Fibroblast of pulmonary artery (primary cell): ENCODE measurements at places on chromosomes 2 and 18.

DNA sequence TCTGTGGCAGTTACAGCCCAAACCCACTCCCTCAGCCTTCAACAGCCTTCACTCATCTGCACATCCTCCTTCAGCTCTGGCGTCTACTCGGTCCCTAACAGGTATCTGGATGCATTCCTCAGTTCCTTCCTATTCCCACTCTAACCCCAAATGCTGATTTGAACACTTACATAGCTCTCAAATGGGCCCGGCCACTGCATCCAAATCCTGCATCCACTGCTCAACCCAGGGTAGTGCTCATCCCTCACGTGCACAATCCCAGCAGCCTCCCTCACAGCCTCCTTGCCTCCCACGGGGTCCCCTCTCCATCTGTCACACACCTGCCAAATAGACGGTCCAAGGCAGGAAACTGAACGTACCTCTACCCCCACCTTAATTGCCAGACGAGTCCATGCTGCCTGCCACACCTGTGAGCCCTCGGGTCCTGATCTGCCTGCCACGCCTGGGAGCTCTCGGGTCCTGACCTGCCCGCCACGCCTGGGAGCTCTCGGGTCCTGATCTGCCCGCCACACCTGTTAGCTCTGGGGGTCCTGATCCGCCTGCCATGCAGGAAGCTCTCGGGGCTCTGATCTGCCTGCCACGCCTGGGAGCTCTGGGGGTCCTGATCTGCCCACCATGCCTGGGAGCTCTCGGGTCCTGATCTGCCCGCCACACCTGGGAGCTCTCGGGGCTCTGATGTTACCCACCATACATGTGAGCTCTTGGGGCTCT, 9.9 kb downstream of the OR6B3 start:
- DNase-seq = no peak

GRCh38 chr2:134912361-134912760, 6.3 kb upstream of the CCNT2 start:
- peak; percentile 45 for DNase-seq

- DNase-seq = no peak
These were observed 30.0 kb downstream of the CTLA4 start for GRCh38 chr2:203897544-203897943.

DNA sequence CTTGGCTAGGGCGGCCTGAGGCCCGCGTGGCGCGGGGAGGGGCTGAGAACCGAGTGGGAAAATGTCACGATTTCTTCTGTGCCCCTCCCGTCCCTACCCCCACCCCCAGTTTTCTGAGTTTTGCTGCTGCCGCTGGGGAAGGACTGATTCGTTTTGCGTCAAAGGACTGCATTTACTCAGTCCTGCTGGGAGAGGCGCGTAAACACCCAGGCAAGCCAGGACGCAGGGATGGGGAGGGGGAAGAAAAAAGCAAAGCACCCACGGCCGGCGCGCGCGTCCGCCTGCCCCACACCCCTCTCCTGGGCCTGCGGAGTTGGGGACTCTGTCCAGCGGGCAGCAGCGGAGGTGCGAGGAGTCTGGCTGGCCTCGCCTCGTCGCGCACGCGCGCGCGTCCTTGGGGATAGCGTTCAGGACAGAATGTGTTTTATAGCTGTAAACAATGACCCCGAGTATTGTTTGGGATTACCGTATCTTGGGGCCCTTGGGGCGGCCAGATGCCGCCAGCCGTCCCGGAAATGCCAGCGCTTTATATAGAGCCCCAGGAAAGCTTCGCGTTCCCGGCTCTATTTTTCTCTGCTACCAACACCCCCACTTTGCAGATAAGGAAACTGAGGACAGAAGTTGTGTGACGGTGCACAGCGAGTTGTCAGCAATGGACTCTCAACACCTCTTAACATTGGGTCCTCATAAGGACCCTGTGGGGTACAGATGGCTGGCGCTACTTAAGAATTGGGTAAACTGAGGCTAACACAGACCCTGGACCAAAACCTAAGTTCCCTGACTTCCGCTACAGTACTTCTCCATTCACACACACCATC, 1.7 kb upstream of the FOSL2 start:
- peak; percentile 93 for DNase-seq

DNA sequence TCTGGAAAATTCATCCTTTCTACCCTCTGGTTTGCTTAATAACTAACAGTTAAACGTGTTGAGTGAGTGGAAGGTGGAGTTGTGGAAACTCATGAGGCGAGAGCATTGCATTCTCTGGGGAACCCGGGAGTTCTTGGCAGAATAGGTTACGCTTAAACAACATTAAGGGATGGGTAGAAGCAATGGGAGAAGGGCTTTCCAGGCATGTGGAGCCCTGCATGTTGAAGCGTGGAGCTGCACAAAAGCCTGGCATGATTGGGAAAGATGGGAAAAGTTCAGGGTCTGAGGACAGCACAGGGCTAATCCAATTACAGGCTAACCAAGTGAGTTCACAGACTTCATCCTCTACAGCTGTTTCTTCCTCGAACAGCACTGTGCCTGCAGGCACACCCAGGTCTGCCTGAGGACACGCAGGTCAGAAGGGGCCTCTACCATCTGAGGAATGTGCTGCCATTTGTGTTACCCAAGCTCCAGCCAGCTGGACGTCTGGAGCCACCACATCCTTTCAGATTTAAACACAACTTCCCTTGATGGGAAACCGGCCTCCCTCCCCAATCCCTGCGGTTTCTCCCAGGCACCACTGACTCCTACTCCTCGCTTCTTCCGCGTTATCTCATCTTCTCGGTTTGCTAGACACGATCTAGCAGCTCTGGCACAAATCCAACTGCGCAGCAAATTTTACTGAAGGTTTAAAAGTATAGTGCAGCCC, 164.2 kb downstream of the ANTXR1 start:
- DNase-seq = peak; percentile 99

DNA sequence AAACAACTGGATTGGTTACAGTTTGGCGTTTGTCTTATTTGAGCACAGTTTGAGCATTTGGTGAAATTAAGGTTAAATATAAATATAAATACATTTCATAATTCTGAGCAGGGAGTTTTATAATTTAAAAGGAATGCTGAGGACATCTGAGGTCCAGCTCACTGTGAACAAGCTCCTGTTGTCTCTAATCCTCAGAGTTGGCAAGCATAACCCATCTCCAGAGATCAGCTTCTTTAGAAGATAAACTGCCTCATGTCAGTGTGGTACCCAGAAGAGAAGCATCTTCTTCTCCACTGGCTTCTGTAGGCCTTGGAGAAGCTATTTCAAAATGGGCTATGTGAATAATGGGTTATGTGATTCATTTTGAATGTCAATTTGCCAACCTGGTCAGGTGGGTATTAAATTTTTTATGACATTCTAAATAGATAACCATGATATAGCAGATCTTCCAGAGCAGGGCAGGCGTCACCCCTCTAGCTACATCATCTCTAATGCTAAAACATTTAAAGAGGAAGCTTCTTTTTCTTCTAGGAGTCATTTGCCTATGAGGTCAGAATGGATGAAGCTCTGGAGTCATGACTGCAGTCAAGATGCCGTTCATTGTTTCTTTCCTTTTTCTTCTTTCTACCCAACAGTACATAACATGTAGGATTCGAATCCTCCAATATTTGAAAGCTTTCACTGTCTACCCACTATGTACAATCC, 324.0 kb downstream of the RNF144A start:
- no peak for DNase-seq

- peak; percentile 68 for DNase-seq
These were observed 3.9 kb upstream of the TNS1 start for GRCh38 chr2:218006741-218007140.

DNA sequence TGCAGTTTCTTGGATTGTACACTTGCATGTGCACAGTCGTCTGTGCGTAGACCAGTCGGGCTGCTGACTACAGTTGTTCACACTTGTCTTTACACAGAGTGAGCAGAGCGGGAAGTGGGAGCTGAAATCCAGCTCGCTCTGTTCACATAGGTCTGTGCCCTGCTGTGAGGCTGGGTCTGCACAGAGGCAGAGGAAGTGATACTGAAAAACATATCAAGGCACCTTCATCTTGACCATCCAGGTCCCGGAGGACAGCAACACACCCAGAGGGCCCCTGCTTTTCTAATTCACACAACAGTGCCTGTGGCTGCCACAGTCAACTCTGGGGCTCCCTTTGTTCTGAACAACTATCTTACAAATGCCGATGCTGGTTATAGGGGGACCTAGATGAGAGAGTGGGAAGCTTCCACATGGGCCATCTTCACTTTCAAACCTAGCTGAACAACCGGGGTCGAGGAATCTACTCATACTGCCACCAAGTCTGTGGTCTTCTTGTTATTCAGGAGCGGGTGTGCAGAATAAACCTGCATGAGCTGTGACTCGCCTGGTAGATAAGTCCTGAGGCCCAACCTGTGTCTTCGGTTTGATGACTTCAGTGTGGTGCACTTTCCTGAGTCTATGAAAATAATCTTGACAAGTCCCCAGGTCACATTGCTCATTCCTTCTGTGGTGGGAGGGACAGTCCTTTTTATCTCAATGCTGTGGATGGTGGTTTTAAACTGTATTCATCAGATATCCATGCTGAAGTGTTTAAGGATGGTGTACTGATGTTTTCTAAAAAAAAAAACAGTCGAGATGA, 3.5 kb upstream of the ADNP2 start:
- DNase-seq = no peak

DNA sequence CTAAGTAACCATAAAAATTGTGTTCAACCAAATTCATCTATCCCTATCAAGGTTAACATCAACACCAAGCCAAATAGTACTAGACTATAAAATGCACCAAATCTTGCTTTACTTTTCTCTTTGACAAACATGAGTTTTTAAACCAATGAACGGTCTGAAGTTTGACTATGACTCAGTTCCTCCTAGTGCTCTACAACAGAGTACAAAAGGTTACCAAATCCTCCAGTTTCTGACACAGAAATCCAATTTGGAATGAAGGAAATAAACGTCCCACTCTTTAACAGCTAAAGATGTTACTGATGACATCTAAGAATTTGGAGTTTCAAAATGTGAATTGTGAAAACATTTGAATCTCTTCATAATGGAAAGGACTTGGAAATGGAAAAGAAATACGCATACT, 11.8 kb upstream of the ACVR1 start:
- DNase-seq = peak; percentile 39

DNA sequence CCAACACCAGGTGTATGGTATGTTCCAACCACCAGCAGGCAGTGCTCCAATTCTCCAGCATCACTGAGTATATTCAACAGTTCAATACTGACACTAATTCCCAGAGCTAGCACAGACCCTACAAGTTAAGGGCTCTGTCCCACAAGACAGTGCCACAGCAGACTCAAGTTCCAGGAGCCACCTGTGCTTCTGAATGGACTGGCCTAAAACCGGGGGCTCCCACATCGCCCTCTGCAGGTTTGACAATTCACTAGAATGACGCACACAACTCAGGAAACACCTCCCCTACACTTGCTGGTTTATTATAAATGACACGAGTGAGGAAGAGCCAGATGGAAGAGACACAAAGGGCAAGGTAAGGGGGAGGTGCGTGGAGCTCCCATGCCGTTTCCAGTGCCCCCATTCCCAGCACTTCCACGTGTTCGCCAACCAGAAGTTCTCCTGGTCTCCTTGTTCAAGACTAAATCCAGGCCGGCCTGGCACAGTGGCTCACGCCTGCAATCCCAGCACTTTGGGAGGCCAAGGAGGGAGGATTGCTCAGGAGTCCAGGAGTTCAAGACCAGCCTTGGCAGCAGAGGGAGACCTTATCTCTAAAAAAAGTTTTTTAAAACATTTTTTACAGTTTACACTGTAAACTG, 12.2 kb upstream of the ATP6V1B1 start:
- DNase-seq = no peak

GRCh38 chr2:232273903-232274643, 104.5 kb upstream of the ALPP start:
- no peak for DNase-seq

- DNase-seq = peak; percentile 93
These were observed 583.6 kb downstream of the FBXO15 start for GRCh38 chr18:73563901-73564472.

GRCh38 chr2:145744541-145745386, 1224.8 kb upstream of the ZEB2 start:
- peak; percentile 87 for DNase-seq

DNA sequence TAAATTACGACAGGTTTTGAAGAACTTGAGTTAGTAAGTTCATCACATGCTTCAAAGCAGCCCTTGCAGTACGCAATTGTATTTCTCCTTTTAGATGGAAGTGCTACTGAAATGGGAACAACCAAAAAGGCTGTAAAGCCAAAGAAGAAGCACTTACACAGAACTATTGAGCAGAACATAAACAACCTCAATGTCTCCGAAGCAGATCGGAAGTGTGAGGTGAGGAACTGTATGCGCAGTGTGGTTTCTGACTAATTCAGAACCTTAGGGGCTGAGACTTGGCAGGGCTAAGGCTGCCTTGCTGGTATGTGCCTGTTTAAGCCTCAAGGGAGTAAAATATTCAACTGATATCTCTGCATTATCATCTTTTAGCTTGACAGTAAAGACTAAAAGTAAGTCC, 8.4 kb downstream of the NCAPH start:
- no peak for DNase-seq

- no peak for DNase-seq
These were observed 405.0 kb upstream of the SLC39A10 start for GRCh38 chr2:195252018-195252417.

- no peak for DNase-seq
These were observed 30.4 kb downstream of the NAT8 start for GRCh38 chr2:73611867-73612266.
